ENCODE measurements at places on chromosomes 2 and 18. TPM values are rescaled to one million over a fixed set of nuclear protein-coding genes. Genes with fewer than 3 reads are reported as not detected.

Gene TMEM169
- 3.7 TPM for total RNA-seq

Gene FN1
- total RNA-seq: 7.1 TPM

Gene FEV
- not detected for total RNA-seq

Gene CRYGC
- total RNA-seq: not detected

Gene CPO
- not detected for total RNA-seq

Gene CXCR2
- not detected for total RNA-seq

Gene PREB
- total RNA-seq: 62.2 TPM

Gene ZNF519
- total RNA-seq: 9.3 TPM

Gene ACKR3
- total RNA-seq: 6.9 TPM

All from T-cell (primary cell).